NCI-H526 treated with DMSO at 0.1 percent for 48 hours (cell line): ENCODE measurements at places on chromosomes 4 and X.
A peak's percentile ranks its signal among the peaks of the same experiment; 100 is the strongest.

GRCh38 chr4:52660643-52661042 is 1.5 kb upstream of the USP46 start:
- DNase-seq: no peak

GRCh38 chrX:65744965-65745364 is 77.5 kb downstream of the MSN start:
- DNase-seq: no peak

DNA sequence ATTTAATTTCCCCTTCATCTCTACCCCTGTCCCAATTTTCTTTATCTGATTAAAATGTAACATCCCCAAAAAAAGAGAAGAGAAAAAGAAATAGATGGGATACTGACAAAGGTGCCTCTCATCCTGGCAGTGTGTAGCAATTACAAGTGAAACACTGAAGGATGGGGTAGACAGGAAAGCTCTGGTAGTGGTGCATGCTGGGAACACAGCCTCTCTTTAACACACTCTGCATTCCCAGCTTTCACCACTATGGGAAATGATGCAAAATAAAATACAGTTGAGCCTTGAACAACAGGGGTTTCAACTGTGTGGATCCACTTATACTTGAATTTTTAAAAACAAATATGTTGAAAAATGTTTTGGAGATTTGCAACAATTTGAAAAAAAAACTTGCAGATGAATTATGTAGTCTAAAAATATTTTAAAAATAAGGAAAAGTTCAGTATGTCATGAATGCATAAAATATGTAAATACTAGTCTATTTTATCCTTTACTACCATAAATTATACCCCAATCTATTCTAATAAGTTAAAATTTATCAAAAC is 239.2 kb upstream of the DDX53 start:
- no peak for DNase-seq

- peak; percentile 75 for DNase-seq
These were observed at the start of gene COL25A1 for GRCh38 chr4:109302361-109303139. TSS of gene COL25A1 (minus strand) at chr4:109302658.

- DNase-seq: no peak
These were observed 647.5 kb upstream of the TENM3 start for GRCh38 chr4:181595716-181596115.

DNA sequence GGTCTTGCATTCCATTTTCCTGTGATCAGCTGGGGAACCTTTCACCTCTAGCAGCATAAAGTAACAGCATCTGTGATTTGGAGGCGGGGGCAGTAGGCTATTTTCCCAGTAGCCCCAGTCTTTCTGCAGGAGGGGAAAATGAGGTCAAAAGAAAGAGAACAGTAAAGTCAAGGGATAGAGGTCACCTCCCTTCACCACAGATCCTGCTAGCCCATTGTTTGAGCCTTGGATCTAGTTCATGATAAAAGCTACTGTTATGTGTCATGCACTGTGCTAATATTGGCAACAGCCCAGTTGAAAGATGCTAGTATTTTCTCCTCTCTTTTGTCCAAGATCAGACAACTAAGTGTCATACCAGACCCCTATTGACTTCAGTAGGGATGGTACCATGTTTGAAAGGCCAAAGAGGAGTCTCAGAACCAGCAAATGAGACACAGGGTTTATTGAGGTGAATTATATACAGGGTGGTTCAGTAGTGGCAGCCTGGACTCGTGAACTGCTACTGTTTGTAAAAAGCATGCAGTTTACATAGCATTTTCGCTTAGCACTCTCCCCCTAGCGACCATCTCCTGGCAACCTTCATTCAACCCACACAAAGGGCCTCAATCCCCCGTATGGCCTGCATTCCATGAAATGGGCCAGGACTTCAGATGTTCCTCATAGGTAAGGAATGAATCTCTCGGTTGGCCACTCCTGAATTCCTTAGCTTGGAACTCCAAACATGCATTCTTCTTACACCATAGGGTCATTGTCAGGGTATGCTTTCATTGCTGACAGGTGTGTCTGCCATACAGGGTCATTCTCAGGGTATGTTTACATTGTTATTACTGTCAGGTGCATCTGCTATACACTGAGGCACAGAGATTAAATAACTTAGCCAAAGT is 170.0 kb upstream of the FRMPD4 start:
- no peak for DNase-seq

GRCh38 chrX:154022108-154022507 is 2.4 kb upstream of the IRAK1 start:
- DNase-seq: no peak

GRCh38 chr4:79178760-79179159 is 147.1 kb downstream of the NAA11 start:
- no peak for DNase-seq

- DNase-seq: no peak
These were observed 137.4 kb upstream of the STIM2 start for GRCh38 chr4:26723216-26723615.

- no peak for DNase-seq
These were observed 18.6 kb downstream of the ATP8A1 start for GRCh38 chr4:42638321-42638720.

DNA sequence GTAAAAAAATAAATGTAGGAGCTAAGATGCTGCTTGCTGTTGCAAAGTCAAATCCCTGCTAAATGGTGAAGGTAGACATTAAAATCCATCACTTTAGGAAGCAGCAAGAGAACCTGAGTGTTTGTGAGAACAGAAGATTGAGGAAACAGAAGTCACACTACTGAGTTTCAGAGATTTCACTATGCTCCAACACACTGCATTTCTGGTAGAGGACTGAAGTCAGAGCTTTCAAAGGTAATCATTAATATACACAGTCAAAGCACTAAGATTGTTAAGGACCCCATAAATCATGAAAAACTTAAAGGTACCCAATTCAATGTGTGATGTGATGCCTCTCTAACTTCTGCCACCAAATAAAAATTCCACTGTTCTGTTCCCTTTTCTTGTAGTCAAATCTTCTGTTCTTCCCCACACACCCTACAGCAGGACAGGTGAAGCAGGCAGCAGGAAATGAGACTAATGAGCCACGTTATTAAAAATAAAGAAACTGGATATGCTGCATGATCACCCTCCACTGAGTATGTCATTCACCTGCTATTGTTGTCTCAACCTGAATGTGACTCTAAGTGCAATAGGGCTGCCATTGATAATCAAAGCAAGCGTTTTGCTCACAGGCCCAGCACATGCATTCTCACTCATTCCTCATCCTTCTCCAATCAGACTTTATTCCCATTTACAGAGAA is 28.9 kb upstream of the APELA start:
- DNase-seq: peak; percentile 26

DNA sequence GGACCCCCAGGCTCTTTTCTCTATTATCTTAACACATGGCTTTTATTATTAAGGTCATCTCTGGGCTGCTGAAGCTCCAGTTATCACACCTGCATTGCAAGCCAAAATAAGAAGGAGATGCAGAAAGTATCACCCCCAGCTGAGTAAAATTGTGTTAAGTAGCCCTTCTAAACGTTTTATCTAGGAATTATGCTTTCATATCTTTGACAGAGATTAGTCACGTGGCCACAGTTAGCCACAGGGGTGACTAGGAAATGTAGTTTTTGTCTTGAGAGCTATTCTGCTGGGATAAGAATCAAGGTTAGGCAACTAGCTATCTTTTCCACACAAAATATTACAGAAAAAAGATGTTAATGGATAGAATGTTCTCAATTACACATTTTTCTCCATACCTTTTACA is 102.1 kb downstream of the ANXA3 start:
- no peak for DNase-seq

DNA sequence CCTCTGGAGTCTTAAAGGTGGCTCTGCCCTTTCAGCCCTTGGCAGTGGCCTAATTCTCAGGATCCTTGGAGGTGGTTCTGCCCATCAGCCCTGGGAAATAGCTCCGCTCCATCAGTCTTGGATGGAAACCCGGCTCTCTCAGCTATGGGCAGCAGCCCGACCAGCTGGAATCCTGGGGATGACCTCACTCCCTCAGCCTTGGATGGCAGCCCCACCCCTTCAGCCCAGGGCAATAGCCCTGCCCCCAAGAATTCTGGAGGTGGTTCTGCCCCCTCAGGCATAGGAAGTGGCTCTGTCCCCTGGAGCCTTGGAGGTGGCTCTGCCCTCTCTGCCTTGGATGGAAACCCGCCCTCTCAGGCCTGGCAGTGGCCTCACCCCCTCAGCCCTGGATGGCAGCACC is 127.7 kb downstream of the RBMX2 start:
- DNase-seq: no peak

GRCh38 chr4:6424425-6424824 is 48.0 kb downstream of the PPP2R2C start:
- DNase-seq: no peak

DNA sequence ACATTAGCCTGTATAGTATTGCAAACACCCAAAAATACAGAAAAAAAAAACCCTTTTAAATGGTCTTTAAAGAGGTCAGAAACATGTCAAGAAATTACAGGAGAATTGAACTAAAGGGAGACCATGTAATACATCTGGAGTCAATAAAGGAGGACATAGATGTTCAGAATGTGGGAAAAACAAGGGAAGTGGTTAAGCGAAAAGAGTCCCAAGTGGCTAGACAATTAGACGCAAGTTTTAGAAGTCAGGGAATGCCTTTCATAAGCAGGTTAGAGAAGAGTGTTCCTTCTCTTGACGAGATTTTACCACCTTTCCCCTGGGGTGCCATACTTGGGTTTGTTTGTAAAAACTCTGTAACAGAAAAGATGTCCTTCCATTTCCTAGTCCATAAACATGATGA is 7.8 kb downstream of the LNX1 start:
- no peak for DNase-seq

GRCh38 chr4:6644792-6645530 is 4.5 kb downstream of the MRFAP1 start:
- DNase-seq: no peak
